ENCODE measurements at places on chromosomes 1 and 21.

GRCh38 chr1:16984717-16985116, 4.3 kb upstream of the MFAP2 start:
- peak; percentile 77 for DNase-seq

GRCh38 chr1:101451888-101452287, 215.1 kb downstream of the S1PR1 start:
- DNase-seq, result no peak

- no peak for DNase-seq
These were observed 402.9 kb downstream of the PTPRU start for GRCh38 chr1:29639156-29639736.

GRCh38 chr1:60695716-60696171, 386.6 kb upstream of the NFIA start:
- DNase-seq, result no peak

DNA sequence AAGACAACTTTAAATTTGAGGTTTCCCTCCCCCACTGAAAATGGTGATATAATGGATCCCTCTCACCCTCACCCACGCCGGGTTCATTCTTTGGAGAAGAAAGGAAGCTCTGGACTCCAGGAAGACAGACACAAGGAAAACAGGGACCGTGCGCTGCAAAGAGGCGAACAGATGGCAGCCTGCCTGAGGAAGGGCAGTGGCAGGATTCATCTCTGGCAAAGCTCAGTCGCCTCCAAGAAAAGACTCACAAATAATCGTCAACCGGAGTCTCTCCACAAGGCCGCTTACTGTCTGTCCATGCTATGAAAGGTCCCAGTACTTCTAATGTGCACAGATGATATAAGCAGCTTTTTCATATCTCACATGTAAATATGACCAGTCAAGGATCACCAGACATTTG, 110.3 kb downstream of the TIAM1 start:
- no peak for DNase-seq

- no peak for DNase-seq
These were observed 7.4 kb upstream of the PIGR start for GRCh38 chr1:206953626-206954025.

DNA sequence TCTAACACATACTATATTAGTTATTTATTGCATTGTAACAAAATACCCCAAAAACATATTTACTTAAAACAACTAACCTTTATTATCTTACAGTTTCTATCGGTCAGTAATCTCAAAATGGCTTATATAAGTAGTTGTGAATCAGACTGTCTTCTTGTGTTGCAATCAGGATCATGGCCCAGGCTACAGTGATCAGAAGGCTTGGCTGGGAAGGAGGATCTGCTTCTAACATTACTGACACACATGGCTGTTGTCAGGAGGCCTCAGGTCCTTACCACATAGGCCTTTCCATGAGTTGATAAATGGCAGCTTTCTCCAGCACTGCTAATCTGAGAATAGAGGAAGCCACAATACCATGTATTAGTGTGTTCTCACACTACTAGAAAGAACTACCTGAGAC, 33.7 kb downstream of the CFH start:
- DNase-seq, result no peak

DNA sequence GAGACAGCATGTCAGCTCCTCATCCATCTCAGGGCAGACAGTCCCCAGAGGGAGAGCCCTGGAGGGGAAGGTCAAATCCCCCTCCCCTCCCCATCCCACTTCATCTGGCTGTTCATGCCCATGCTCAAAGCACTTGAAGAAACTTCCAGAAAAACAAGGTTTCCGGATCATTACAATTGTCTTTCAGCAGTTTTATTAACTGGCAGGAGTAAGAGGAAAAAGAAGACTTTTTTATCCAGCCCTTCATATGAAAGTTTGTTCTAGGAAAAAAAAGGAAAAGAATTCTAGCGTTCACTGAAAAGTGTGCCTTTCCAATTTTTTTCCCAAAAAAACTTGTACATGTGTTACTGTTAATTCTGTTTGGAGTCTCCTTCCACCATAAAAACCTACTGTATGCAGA, 145.7 kb upstream of the TIAM1 start:
- no peak for DNase-seq

GRCh38 chr21:42974832-42975820, 764 bp downstream of the PKNOX1 start:
- DNase-seq, result no peak

DNA sequence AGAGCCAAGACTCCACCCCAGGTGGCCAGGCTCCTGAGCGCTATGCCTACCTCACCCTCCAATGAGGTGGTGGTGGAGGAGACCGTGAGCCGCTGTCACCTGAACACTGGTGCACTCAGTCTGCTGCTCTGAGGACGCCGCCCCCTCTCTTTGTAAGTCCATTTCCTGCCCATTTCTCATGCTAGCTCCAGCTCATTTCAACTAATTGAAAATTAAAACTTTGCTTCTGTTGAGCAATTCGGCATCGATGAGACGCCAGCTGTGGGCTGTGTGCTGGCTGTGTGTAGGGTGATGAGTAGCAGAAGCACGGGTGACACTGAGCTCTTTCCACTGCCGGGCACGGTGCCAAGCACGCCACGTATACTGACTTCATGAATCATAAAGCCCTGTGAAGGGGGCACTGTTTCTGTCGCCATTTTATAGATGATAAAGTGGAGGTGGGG, 11.2 kb downstream of the TNFRSF1B start:
- DNase-seq, result peak; percentile 63

DNA sequence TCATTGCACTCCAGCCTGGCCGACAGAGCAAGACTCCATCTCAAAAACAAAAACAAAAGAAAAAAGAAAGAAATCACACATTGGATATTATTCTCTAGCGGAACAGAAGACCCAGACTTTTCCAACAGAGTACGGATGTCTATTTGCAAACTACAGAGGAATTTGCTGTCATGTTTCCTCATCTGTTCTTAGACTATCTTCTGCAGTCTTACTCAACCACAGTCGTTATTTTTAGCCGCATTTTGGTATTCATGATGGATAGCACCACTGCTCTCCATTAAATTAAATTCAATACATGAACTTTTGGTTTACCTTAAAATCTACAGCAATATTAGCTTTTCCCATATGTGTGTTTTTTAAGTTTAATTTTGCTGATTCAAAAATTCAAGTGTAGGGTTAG, 14.2 kb upstream of the HEATR1 start:
- no peak for DNase-seq

GRCh38 chr1:35565742-35566133, 7.4 kb upstream of the TFAP2E start:
- no peak for DNase-seq

- no peak for DNase-seq
These were observed 54.0 kb upstream of the LRP8 start for GRCh38 chr1:53381790-53382401.

DNA sequence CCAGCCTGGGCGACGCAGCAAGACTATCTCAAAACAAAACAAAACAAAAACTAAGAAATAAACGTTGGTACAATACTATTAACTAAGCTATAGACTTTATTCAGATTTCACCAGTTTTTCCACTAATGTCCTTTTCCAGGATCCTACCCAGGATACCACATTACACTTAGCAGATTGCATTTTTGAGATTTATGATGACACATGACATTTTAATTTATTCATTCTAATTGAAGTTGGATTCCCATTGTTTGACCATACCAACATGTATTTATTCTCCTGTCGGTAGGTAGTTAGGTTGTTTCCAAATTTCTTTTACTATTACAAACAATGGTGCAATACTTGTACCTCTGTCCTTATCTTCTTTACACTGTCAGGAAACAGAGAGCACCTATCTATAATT, 6.8 kb upstream of the KLF17 start:
- no peak for DNase-seq

GRCh38 chr1:3405974-3406867, 48.2 kb upstream of the ARHGEF16 start:
- DNase-seq, result no peak

GRCh38 chr1:27789540-27790041, 16.6 kb downstream of the STX12 start:
- DNase-seq, result no peak

GRCh38 chr21:31278511-31279130, 65.4 kb downstream of the TIAM1 start:
- no peak for DNase-seq

DNA sequence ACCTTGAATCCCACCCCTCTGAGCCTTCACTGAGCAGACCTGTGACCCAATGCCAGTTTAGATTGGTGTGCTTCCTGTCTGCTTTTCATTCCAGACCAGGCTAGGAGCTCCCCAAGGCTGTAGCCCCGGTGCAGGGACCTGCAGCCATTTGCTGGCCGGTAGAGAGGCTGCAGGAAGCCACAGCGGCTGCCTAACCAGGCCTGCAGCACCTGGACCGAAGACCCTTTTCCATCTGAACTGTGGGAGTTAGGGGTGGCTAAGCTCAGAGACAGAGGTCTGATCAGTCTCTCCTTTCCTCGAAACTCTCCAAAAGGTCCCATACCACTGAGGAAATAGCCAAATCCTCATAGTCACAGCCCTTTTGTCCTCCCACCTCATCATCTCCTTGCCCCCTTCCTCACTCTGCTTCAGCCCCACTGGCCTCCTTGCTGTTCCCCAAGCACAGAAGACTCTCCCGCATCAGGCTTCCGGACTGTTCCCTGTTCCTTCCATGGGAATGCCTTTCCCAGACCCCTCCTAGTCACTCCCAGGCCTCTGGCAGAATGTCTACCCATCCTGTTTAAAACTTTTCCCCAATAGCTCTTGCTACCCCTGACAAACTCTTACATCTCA, 674 bp upstream of the TTC4 start:
- no peak for DNase-seq

DNA sequence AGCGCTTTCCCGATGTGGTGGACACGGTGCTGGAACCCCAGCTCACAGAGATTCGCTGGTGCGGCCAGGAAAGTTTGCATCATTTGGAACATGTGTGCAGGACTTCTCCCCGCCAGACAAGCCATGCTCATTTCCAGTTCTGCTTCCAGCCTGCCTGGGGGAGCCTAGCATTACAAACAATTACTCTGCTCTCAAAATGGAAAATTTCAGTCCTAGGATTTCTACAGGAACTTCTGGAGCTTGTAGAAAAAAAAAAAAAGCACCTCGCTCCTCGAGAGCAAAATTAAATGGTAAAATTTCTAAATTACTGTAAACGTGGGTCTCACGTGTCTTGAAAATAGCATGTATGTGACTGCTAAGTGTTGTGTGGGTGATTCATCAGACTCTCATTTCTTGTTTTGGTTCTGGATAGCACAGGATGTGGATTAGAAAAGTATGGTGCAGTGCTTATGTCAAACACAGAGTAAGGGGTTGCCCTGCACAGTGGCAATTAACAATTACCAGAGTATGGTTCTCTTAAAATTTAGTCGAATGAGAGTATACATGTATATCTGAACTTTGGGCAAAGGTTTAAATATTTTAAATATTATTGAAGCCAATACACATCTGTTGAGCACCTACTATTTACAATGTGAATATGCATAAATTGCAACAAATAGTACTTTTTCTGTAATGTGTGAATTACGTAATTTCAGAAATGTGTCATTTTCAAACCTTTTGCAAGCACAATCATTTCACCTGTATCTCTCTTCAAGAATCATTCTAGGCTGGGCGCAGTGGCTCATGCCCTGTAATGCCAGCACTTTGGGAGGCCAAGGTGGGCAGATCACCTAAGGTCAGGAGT, 61.8 kb upstream of the PTGFRN start:
- DNase-seq, result no peak

DNA sequence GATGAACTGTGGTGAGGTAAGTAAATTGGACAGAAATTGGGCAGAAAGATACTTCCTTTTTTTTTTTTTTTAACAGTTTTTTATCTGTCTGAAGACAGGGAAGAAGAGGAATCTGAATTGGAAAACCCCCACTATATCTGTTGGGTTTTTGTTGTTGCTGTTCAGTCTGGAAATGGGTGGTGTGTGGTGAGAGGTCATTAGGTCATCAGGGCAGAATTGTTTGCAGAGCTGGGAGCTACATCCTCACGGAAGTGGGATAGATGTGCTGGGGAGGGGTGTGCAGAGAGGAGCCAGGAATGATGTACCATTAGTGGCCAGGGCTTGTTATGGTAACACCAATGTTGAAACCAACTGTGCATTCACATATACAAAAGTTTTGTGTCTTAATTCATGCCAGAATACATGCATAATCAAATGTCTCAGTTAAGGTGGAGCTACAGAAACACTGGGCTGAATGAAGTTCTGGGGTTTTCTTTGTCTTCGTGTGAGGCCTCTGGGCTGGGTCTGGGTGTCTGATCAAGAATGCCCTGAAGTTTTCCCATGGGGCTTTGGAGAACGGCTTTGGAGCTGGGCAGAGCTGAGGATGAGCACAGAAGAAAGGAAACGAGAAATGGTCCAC, 12.4 kb downstream of the USP25 start:
- no peak for DNase-seq

- DNase-seq, result no peak
These were observed 406 bp downstream of the HTR1D start for GRCh38 chr1:23216771-23217420.

DNA sequence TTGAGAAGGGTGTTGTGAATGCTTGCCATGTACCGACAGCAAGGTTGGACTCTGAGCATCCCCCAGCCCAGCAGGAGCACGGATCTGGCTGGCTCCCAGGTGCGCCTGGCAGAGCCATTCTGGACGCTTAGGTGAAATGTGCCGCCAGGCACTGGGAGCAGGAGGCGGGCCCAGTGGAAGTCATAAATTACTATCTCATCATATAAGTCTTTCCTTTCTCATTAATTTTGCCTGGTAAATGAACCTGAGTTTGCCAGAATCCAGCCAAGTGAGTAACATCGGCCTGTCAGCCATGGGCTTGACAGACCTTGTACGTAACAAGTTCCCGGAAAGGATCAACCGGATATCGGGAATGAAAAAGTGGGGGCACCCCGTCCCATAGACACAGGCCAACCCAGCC, 179.5 kb upstream of the ARHGEF16 start:
- no peak for DNase-seq

- DNase-seq, result peak; percentile 59
These were observed at the start of gene TMEM240 for GRCh38 chr1:1540090-1540817. Gene TMEM240, minus strand, starts transcription at chr1:1540624. Its CDS starts 278 bp downstream, at chr1:1540346.

GRCh38 chr1:44485934-44486460, 80.9 kb downstream of the RNF220 start:
- no peak for DNase-seq

DNA sequence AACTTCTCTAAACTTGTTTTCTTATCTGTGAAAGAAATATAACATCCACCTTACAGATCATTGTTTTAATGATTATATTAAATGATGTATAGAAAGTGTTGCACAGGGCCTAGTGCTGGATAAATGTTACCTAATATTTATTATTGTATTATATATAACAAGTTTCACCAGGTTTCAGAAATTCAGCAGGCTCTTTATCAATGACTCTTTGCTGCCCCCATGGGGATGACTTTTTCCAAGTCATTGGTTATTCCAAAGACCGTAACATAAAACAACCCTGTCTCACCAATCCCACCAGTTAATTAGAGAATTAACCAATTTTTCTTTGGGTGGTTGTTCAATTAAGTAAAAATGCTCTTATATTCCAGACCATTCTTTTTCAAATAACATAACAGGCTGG, 7.3 kb upstream of the DEDD start:
- DNase-seq, result no peak

GRCh38 chr1:204885790-204886189, 15.1 kb downstream of the NFASC start:
- DNase-seq, result no peak

GRCh38 chr1:225813214-225813964, 3.5 kb downstream of the EPHX1 start:
- peak; percentile 15 for DNase-seq

GRCh38 chr1:186960861-186961260, 132.1 kb downstream of the PLA2G4A start:
- DNase-seq, result no peak
